ENCODE measurements at places on chromosomes 1 and 21.

- no peak for DNase-seq
Observed at GRCh38 chr1:184388319-184388889, 1.6 kb downstream of the C1orf21 start.

DNA sequence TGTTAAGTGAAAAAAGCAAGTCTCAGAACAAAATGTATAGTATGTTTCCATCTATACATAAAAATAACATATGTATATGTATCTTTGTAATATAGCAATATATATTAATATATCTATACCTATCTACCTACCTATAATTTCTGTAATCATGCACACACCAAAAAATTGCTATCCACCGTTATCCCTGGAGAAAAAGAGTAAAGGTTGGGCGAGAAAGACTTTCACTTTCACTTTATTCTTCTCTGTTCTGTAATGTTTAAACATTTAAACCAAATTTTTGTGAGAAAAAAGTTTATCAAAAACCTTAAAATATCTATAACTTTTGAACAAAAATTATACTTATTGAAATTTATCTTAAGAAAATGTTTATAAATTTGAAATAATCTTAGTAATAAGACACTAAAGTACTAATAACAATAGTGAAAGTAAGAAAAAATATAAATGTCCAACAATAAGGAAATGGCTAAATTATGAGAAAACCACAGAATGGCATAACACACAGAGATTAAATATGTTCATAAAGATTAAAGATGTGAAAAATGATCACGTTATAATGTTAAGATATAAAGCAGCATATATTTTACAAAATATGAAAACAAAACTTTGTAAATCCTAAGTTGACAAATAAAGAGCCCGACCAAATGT lies 74.0 kb upstream of the LRRC53 start:
- DNase-seq, result no peak

- DNase-seq, result no peak
Observed at GRCh38 chr1:53731779-53732305, 7.1 kb downstream of the GLIS1 start.

DNA sequence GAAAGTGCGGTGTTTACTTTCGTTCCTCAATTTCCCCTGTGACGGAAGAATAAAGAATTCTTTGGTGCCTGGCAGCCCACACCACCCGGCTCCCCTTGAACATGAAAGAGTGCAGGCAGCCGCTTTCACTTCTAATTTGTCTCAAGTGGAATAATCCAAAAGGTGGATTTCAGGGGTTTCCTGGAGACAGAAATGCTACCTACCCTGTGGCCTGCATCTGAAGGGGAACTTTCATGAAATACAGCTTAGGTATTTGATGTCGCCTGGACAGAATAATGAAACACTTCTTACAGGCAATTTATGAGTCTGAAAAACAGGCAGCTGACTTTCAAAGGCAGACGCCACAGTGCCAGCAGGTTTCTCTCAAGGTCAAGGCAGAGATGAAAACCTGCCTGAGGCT lies 169.5 kb upstream of the USP24 start:
- no peak for DNase-seq

- DNase-seq, result no peak
Observed at GRCh38 chr1:28509705-28510272, 3.9 kb downstream of the RCC1 start.

GRCh38 chr1:246580497-246581370 lies 14.5 kb downstream of the CNST start:
- DNase-seq, result no peak

- DNase-seq, result no peak
Observed at GRCh38 chr21:40819071-40819900, 27.7 kb downstream of the DSCAM start.

GRCh38 chr1:177256153-177257075 lies 85.7 kb downstream of the BRINP2 start:
- DNase-seq, result peak; percentile 64

- no peak for DNase-seq
Observed at GRCh38 chr1:80540149-80540548, 1260.6 kb upstream of the ADGRL2 start.

- no peak for DNase-seq
Observed at GRCh38 chr1:117632269-117633067, 26.6 kb downstream of the TENT5C start.

GRCh38 chr1:54230507-54231339 lies 30.8 kb downstream of the MRPL37 start:
- DNase-seq, result no peak

GRCh38 chr1:233491953-233492620 lies 121.8 kb upstream of the KCNK1 start:
- no peak for DNase-seq

GRCh38 chr1:7265771-7266371 lies 480.6 kb downstream of the CAMTA1 start:
- no peak for DNase-seq

GRCh38 chr1:86481966-86482365 lies 13.2 kb downstream of the CLCA1 start:
- DNase-seq, result no peak

- no peak for DNase-seq
Observed at GRCh38 chr1:85220756-85221201, 20.0 kb upstream of the SYDE2 start.

DNA sequence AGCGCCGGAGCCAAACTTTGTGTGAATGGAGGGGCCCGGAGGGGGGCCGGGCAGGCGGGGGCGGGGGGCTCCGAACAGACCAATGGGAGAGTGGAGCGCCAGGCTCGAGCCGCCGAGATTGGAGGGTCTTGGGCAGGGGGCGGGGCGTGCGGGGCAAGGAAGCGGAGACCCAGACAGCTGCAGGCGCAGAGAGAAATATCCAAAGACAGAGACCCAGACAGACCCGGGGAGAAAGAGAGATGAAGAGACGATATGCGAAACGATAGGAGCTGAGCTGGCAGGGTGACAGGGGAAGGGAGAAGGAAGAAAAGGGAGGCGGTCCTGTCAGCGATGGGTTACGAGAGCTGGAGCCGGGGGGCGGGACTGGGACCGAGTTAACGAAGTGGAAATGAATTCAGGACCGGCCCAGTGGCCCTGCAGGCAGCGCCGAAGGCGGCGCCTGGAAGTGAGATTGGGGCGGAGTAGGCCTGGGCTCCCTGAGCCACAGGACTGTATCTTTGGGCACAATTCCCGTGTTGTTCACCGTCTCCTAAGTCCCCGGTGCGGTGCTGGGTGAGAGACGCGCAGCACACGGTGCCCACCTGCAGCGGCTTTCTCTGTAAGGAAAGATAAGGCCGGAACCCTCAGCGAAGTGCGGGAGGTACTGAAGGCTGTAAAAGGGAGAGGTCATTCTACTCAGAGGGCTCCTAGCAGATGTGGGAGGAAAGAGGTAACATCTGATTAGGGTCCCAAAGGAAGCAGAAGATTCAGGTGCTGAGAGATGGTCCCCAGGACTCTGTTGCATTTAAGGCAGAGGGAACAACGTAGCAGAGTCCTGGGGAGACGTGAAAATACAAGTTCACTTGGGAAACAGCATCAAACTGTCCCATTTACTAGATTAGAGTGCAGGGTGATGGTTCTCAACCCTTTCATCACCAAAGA lies 543 bp upstream of the KCNJ10 start:
- DNase-seq, result peak; percentile 92

DNA sequence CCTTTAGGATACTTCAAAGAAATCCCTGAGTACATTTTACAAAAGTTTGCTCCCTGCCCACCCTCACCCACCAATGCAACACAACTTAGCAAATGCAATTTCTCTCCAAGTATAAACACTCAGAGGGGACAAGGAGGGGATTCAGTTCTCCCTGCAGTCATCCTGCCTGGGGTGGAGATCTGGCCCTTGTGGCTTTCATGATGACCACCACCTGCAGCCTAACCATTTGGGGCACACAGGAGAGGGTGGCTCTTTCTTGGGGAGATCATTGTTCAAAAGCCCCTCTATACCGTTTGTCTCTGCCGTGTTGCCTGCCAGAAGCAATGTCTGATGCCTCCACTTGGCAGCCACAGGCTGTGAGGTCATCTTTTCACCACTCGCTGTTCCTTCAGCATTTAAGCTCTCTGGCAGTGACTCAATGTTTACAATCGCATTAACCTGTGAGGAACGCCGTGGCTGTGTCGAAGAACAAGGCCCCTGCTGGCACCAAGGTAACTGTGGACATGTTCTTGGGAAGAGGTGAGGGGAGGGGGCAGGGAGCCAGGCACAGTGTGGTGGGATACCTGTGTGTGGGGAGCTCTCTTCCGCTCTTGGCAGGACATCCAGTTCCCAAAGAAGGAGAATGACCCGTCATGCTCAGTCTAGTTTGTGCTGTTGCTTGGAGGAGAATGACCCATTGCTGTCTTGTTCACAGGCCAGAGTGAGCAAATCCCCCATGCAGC lies 103.9 kb upstream of the DUSP10 start:
- DNase-seq, result peak; percentile 9

DNA sequence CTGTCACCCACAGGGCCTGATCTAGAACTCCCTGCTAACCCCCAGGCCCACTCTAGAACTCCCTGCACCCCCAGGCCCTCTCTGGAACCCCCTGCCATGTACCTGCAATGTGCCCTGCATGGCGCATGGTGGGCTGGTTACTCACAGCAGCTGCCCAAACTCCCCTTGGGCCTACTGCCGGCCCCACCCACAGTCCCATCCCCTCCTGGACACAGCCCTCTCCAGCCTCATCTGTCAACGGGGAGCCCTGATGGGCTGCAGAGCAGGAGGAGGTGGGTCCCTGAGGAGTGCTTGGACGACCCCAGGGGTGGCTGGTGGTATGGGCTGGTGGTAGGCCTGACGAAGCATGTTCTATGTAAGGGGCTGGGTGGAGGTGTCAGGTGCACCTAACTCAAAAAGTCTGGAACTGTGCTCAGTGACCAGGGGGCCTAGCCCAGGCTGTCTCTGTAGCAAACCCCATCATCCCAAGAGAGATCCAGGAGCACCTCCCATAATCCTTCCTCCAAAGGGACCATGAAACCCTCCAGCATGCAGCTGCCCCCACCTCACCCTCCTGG lies 19.0 kb upstream of the PRSS38 start:
- no peak for DNase-seq

GRCh38 chr1:9249534-9250410 lies 15.2 kb downstream of the H6PD start:
- DNase-seq, result no peak

GRCh38 chr1:154219541-154219940 lies 1.2 kb upstream of the UBAP2L start:
- no peak for DNase-seq

DNA sequence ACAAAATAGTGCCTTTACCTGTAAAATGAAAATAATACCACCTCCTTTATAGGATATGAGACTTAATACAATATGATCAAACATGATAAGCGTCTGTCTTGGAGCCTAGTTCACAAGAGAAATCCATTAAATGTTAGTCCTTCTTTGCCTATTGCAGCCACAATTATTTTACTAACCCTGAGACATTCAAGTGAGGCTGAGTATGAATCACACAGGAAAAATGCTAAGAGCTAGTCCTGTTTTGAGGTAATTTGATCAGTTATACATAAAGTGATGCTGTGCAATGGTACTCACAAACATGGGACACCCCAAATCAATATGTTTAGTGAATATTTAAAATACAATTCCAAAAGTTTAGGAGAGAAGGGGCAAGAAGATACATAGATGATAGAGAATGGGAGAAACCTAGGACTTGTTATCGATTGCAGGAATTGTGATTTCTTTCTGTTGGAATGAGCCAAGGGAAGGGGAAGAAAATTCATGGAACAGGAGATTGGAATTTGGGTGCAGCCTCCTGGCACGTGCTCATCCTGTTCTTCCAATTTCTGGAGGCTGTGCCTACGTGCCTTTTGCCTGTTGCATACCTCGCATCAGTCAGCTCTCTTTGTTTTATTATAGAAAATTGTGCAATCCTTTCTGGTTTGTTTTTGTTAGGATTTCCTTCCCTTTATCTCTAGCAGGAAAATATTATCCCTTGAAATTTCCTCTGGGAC lies 39.9 kb upstream of the BACH1 start:
- DNase-seq, result no peak

- no peak for DNase-seq
Observed at GRCh38 chr1:118987468-118988185, 516 bp downstream of the TBX15 start.

DNA sequence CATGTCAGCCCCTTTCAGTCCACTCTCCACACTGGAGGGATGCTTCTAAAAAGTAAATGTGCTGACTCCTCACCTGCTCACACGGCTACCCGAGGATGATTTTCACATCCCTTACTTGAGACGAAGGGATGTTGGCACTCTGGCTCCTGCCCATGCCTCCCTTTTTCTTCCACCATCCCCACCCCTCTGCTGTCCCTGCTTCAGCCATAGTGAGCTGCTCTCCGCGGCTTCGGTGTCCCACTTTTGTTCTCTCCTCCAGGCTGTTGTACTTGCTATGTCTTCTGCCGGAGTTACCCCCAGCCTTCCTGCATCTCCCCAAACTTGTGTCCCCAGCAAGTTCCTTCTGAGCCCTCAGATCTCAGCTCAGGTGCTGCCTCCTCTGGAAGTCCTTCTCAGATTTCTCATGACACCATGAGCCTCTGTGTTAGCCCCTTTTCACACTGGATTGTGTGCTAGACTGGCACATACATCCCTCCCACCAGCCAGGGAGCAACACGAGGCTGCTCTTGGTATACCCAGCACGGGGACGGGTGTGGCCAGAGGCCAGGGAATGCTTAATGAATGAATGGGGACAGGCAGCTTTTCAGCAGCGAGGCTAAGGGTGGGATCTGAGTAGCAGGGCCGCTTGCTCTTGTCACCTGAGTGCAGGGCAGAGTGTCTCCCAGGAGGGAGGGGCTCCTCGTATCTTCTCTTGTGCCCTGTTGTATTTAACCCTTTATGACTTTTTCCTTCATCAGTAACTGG lies 1.3 kb downstream of the ACOT11 start:
- DNase-seq, result peak; percentile 31

GRCh38 chr1:179973198-179974110 lies 18.8 kb downstream of the CEP350 start:
- DNase-seq, result no peak

DNA sequence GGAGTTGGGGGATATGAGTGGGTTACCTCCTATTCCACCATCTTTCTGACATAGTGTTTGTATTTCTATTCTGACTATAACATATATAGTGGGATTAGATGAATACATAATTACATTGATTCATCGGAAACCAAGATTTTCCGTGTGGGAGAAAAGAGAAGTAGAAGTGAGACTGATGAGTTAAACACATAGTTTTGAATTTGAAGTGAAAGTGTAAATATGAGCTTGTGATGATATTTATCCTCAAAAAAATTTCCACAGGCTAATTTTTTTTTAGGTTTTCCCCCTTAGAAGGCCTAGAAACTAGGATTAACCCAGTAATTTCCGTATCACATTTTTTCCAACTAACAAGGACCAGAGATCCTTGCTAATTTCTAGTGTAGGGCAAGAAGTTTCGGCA lies 6.9 kb downstream of the CD1B start:
- DNase-seq, result no peak

GRCh38 chr1:116791727-116792126 lies 37.5 kb downstream of the CD2 start:
- no peak for DNase-seq

- no peak for DNase-seq
Observed at GRCh38 chr1:206050655-206051235, 2.2 kb upstream of the RHEX start.

GRCh38 chr1:231347961-231348360 lies 9.9 kb downstream of the SPRTN start:
- DNase-seq, result no peak

GRCh38 chr1:108080448-108080847 lies 115.5 kb upstream of the VAV3 start:
- DNase-seq, result no peak

All from C1 segment of cervical spinal cord (tissue), 14 donors.